ENCODE measurements at places on chromosomes 1 and 21.

DNA sequence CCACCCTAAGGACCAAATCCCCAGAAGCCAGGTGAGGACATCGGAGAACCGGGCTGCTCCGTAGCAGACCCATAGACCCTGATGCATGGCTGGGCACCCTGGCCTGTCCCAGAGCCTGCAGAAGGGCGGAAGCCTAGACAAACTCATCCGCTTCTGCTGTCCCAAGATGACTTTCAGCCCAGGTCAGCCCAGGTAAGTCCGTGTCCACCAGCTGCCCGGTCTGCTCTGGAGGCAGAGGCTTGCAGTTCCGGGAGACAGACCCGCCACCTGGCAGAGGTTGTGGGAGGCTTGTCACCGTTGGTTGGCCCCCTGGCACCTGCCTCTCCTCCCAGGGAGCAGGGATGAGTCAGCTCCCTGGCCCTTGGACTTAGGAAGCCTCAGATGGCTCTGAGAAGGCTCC is 22.8 kb upstream of the POFUT2 start:
- peak; percentile 1 for DNase-seq

GRCh38 chr1:205095422-205095821 is 11.2 kb upstream of the TMEM81 start:
- no peak for DNase-seq

DNA sequence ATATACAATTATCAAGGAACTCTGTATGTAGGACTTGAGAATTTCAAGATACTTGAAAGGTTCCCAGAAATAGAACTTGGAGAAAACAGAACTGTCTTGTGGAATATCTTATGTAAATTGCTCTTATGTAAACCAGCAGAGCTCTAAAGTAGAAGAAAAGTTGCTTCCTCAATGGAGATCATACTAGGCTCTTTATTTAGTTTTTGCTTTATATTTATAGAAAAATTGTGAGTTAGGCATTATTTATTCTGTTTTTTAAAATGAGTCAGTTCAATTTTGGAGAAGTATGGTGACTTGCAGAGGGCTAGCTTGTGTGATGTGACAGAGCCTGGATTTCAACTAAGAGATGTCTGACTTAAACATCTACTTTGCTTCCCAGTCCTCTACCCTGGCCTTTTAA is 40.4 kb downstream of the ATP6V1G3 start:
- no peak for DNase-seq

DNA sequence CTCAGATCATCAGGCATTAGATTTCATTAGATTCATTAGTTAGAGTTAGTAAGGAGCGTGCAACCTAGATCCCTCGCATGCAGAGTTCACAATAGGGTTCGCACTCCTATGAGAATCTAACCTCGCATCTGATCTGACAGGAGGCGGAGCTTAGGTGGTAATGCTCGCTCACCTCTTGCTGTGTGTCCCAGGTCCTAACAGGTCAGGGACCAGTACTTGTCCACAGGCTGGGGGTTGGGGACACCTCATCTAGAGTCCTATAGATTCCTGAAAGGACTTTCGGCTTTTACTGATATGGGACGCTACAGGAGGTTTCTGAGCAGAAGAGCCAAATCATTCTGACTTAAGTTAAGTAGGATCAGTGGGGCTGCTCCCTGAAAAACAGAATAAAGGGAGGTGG is 91.4 kb downstream of the AKT3 start:
- no peak for DNase-seq

- no peak for DNase-seq
Measured at GRCh38 chr1:11736746-11737639, 1.1 kb downstream of the AGTRAP start.

GRCh38 chr1:111758373-111758772 is 2.7 kb downstream of the DDX20 start:
- DNase-seq: no peak

DNA sequence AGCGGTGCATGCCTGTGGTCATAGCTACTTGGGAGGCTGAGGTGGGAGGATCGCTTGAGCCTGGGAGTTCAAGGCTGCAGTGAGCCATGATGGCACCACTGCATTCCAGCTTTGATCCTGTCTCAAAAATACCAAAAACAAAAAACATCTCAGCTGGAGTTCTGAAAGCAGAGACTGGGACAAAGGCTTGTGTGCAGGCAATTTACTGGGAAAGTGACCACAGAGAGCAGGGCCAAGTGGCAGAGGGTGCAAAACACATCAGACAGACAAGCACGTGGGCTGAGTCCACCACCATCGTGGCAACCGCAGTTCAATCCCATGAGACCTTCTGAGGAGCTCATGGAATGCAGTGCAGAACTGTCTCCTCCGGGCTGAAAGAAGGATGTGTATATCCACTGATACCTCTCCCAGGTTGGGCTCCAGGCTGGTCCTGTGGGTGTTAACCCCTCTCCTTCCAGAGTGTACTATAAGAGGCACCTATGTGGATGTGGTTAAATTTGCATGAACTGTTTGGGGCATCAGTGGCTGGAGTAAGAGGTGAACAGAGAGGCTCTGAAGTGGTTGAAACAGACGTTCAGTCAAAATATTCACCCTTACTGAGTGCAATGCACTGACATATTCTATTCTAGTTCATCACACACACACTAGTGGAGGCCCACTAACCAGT is 10.8 kb downstream of the PIGP start:
- no peak for DNase-seq

GRCh38 chr1:161052899-161053298 is 7.1 kb upstream of the USF1 start:
- DNase-seq: no peak

DNA sequence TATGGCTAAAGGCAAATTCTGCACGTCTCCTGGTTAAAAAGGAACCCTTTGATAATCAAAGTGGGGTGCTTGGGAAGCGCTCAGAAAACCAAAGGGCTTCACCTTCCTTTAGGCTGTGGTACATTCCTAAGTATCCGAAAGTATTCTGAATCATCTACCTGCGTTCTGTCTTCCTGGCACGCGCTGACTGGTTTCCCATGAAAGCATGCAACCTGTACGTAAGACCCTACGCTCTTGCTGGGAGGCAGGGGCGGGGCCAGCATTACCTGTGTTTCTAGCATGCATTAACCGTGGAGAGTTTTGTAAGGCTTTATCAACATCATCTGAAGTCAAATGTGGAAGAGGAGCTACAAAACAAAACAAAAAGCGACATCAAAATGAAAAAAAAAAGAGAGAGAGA is 96.0 kb downstream of the ERG start:
- no peak for DNase-seq

DNA sequence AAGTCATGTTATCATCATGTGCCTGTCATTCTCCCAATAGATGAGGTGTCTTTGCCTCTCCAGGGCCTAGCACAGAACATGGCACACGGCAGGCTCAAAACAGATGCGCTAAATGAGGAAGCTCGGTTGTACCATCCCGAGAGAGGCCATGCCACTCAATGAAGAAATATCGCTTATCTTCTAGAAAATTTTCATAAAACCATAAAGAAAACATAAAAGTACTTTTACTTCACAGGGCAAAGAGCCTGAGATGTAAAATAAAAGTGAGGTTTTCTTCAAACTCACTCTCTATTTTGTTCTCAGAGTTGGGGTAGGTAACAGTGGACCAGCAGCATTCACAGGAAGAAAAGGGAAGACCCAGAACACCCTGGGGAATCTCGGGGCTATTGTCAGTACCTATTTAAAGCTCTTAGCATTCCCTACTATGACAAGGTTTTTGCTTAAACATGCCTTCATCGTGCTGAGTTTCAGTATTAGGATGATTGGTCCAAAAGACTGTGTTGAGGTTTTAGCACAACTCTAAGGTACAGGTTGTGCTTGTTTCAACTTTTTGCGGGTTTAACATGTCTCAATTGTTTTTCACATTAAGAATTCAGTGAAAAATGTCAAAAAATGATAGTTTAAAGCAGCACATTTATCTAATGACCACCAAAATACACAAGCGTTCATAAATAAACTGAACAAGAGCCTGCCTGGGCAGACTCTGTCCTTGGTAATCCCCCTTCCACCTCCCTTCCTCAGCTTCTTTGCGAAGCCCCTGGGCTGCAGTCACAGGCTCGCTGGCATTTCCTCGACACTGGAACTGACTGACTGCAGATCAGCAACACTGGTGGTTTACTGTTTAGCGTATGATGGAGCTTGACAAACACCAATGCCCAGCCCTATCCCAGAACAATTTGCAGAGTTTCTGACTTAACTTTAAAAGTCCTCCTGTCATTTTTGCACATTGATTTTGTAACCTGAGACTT is 55.6 kb downstream of the COQ8A start:
- no peak for DNase-seq

DNA sequence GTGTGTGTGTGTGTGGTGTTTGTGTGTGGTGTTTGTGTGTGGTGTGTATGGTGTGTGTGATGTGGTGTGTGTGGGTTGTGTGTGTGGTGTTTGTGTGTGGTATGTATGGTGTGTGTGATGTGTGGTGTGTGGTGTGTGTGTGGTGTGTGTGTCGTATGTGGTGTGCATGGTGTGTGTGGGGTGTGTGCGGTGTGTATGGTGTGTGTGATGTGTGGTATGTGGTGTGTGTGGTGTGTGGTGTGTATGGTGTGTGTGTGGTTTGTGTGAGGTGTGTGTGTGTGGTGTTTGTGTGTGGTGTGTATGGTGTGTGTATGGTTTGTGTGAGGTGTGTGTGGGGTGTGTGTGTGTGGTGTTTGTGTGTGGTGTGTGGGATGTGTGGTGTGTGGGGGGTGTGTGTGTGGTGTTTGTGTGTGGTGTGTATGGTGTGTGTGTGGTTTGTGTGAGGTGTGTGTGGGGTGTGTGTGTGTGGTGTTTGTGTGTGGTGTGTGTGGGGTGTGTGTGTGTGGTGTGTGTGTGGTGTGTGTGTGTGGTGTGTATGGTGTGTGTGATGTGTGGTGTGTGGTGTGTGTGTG is 106.2 kb upstream of the ADAR start:
- no peak for DNase-seq

DNA sequence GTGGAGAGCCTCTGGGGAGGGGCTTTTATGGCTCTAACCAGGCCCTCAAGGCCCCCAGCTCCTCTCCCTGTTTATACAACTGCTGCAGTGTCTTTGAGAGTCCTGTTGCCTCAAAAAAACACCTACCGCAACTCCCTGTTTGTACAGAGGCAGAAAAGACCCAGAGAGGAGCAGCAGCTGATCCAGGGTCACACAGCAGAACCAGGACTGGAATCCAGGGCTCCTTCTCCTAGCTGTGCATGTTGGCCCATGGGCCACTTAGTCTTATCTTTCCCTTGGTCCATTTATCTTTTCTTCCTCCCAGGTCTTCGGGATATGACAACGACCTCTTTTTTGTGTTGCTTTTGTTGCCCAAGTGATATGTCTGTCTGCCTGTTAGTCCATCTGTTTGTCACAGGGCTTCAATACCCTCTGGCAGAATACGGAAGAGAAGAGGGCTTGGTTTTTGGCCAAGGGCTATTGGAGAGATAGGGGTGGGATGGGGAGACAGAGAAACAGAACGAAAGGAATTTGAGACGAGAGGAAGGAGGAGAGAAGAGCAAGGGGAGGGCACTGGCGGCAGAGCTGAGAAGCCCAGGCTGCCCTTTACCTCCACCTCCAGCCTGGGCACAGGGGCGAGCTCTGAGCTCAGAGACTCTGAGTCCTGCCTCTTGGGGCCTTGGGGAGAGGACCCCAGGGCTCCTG is 33.5 kb upstream of the WASF2 start:
- DNase-seq: no peak

DNA sequence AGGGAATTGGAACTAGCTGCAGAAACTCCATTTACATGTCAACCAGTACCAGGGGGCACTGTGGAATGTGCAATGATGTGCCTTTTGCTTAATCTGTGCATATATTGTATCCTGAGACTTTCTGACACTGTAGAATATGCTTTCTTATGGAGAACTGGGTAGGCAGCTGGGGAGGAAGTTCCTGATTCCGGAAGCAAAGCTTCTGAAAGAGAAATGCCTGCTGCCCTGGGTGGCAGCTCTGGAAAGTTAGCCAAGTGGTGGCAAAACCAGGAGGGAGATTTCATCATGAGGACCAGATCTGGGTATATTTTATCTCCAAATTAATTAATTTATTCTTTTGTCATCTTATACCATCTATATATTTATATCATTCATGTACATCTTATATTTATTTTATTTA is 116.7 kb downstream of the XCL2 start:
- DNase-seq: no peak

DNA sequence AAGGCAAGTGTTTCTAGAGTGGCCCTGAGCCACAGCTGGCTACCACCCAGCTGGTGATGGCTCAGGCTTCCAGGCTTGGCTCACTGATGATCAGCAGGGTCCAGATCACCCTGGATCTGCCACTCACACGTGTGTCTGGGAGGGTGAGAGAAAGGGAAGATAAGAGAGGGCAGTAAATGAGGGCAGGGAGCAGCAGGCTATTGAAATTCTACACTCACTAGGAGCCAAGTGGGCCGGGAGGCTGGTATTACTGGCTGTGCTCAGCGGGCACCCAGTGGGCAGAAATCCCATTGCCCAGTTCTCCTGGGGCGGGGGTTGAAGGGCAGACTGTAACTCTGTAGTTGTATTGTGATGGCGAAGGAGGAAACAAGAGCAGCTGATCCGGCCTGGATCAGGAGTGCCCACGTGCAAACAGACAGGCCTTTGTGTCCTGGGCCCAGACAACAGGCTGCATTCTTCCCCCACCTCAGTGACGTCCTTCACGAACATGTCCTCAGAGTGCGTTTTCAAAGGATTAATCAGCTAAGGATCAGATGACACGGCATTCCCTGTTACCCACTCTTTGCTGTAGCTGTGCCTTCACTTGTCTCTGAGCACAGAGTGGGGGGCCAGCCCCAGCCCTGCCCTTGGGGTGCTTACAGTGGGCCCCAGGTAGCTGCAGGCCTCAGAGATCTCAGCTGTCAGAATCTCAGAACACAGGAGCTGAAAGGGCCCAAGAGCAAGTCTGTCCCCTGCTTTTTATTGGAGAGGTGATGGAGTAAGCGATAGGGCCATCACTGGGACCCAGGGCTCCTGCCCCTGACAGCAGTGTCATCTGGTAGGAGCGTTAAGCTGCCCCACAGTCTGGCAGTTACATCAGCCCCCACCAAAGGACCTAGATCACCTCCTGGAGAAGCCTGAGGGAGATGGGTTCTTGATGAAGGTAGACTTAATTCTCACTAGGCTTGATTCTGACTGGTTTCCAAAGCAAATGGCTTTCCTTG is 60.5 kb downstream of the ATP1A1 start:
- DNase-seq: peak; percentile 54

- DNase-seq: peak; percentile 66
Measured at GRCh38 chr21:33403786-33404585, 773 bp downstream of the IFNGR2 start.

GRCh38 chr1:199029855-199030254 is 391.0 kb downstream of the PTPRC start:
- no peak for DNase-seq

DNA sequence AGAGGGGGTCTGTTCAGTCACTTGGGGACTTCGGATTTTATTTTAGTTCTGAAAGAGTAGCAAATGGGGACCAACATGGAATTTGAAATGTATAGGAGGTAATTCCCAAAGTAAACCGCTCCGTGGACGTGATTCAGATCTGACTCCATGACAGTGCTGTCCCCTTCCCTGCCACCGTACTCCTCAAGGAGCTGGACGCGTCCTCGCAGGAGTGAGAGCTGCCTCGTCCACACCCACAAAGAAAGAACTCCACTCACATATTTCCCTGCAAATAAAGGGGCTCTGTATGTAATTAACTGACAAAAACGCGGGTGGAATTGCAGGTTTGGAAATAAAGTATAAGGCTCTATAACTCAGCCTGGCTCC is 183.6 kb downstream of the ETS2 start:
- no peak for DNase-seq

GRCh38 chr1:207289756-207290155 is 31.7 kb upstream of the CD55 start:
- DNase-seq: no peak
